Fibroblast of the conjunctiva (primary cell): ENCODE measurements at places on chromosomes 2 and 18.

GRCh38 chr2:20001361-20001863 lies 11.1 kb downstream of the MATN3 start:
- DNase-seq, result no peak

- DNase-seq, result no peak
Measured at GRCh38 chr2:47950340-47951301, 44.3 kb upstream of the FBXO11 start.

DNA sequence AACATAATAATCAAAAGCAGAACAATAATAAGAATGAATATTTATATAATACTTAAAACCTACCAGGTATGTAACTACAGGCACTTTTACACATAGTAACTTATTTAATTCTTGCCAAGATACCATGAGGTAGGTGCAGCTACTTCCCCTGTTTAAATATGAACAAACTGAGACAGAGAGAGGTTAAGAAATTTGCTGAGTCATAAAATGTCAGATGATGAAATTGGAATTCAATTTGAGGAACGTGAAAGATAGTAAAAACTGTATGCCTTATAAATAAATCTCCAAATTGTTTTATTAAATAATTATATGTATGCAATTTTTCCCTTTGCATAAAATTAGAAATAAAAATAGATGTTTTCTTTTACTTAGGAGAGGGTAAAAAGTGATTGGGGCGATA lies 1103.3 kb upstream of the NRXN1 start:
- no peak for DNase-seq

- no peak for DNase-seq
Measured at GRCh38 chr2:162022290-162022945, 51.6 kb downstream of the DPP4 start.

GRCh38 chr2:12009323-12009905 lies 263.0 kb downstream of the LPIN1 start:
- DNase-seq, result no peak

DNA sequence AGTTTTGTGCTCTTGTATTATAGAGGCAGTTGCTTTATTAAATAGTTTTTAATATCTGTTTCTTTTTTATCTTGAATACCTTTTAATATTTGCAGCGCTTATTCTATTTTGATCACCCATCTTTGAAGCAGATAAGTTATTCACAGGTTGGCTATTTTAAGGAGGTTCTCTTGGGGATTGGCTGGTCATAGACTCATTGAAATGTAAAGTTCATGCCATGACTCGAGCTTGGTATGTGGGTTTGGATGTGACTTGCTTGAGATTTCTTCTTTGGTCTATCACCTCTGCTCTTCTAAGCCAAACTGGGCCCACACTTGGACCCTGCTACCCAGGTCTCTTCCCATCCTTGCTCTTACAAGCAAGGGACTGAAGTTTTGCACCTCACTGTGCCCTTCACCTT lies 33.6 kb downstream of the FARP2 start:
- no peak for DNase-seq

DNA sequence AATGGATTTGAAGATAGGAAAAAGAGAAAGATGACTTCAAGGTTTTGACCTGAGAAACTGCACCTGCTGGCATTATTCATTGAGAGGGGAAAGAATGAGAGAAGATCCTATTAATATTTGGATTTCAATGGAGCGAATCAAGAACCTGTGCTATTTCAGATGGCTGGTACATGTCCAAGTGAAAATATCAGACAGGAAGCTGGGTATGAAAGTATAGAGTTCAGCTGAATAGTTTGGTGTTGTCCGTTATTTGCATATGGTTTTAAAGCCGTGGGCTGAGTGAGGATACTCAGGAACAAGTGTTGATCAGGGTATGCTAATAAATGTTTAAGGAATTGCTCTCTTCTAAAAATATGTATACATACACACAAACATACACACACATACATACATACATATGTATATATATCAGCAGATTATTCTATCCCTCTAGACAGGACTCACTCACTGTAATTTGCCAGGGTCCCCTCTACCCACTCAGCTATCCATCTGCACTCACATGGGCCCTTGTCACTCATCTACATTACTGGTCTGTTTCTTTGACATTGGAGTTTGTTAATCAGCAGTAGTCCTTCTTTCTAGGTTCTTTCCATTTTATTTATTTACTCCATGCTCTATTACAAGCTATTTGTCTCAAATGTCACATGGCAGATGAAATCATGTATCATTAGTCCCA lies 33.9 kb upstream of the IKZF2 start:
- DNase-seq, result no peak

- peak; percentile 28 for DNase-seq
Measured at GRCh38 chr2:63488118-63488713, 100.1 kb downstream of the WDPCP start.

DNA sequence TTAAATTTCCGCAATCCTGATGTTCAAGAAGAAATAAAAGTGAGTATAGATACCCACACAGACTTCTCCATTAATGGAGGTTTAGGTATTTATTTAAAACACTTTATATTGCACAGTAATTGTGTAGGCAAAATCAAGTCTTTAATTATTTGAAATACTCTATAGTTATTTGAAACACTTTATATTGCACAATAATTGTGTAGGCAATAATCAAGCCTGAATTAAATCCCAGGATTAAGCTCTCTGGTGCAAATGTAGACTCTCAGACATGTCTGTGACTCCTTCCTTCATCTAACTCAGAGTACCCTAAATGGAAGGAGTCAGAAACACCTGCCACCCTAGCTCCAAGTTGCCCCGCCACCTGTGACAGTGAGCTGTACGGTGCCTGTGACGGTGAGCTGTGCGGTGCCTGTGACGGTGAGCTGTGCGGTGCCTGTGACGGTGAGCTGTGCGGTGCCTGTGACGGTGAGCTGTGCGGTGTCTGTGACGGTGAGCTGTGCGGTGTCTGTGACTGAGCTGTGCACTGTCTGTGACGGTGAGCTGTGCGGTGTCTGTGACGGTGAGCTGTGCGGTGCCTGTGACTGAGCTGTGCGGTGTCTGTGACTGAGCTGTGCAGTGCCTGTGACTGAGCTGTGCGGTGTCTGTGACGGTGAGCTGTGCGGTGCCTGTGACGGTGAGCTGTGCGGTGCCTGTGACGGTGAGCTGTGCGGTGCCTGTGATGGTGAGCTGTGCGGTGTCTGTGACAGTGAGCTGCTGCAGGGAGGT lies 11.0 kb downstream of the SLC3A1 start:
- no peak for DNase-seq

- DNase-seq, result no peak
Measured at GRCh38 chr2:230901006-230901405, 24.0 kb downstream of the GPR55 start.

- no peak for DNase-seq
Measured at GRCh38 chr2:132915812-132916549, 246.0 kb upstream of the LYPD1 start.

DNA sequence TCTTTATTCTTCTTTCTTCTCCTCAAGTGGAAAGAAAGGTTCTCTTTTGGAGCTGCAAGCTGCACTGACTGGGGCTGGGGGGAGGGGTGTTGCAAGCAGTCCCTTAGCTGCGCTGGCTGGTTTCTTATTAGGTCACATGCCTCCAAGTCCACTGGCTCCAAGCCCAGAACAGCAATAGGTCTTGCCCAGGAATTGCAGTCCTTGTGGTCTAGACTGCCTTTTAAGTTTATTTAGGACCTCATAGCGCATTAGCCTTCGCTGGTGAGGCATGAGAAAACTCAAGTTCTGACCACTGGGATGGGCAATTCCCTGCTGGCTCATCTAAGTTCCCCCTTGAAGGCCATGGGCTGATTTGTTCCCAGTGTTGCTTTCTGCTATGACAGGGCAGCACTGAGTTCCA lies 138.6 kb upstream of the SCN7A start:
- DNase-seq, result peak; percentile 85

DNA sequence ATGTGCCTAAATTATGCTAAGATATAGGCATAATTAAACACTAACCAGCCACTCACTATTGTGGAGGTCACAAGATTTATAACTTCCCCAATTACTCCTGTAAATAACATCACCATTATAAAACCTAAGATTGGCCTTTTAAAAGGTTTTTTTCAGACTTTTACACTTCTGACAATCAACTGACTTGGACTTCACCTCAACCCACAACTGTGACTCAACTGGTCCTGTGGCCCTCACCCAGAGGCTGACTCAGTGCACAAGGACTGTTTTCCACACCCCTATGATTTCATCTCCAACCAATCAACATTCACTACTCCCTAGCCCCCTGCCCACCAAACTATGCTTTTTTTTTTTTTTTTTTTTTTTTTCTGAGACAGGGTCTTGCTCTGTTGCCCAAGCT lies 11.6 kb downstream of the TTR start:
- no peak for DNase-seq

DNA sequence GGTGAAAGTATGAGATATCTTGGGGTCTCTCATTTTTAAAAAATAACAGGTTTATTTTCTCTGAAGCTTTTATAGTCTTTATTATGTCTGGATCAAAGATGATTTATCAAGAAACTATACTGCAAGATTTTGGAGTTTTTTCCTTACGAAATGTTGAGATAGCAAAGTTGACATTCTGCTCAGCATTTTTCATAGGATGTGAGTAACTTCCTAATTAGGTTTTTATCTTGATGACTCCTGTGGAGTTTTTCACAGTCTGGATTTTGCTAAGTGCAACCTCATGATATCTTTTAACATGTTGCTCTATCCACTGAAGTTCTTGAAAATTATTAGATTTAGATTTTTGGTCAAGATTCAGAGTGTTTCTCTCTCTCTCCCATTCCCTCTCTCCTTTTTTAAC lies 17.8 kb downstream of the TCF7L1 start:
- no peak for DNase-seq

- DNase-seq, result no peak
Measured at GRCh38 chr18:24015639-24016631, 1.4 kb downstream of the TTC39C start.

DNA sequence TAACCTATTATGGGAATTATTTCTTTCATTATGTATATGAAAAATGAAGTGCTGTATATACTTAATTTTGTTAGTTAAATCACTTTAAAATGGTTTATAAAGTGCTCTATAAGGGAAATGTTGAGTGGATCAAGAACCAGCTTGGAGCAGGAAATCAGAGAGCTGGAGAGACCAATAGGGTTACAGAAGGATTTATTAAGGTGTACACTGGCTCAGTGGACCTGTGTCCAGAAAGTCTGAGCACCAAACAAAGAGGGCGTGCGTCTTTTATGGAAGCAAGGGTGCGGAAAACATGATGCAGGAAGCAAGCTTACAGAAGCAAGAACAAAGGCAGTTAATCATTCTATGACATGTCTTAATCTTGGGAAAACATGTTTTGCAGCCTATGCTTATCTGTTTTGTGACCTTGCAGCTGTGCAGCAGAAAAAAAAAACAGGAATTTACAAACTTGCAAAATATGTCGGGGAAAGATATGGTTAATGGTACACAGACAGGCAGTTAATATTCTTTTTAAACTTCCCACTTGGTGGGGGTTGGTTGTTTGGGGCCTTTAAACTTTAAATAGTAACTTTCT lies 65.2 kb upstream of the SLC35G4 start:
- DNase-seq, result no peak

GRCh38 chr2:121565389-121566250 lies 34.9 kb downstream of the RNU4ATAC start:
- DNase-seq, result no peak

DNA sequence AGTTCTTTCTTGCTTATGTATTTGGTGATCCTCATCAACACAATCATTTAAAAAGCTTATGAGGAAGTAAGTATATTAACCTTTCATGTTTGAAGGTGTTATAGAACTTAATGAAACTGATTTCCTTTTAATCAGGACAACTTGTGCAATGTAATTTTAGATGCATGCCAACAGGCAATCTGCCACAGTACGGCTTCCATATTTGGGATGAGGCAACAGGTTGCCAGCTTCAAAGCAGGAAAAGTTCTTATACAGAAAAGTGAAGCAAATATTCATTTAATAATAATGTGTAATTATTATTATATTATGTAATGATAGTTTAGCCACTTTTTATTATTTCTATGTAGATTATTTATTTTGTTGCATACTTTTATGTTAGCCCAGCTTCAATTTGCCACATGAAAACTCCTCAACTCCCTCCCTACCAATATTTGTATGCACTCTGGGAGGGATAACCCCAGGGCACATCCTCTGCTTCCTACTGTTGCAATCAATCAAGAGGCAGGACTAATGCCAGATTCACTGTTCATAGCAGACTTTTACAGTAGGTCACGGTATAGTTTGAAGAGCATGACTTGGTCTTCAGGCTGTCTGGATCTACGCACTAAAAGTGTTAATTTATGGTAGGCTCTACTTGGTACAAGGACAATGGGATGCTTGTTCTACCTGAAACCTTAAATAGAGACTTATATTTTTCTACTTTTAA lies 277.2 kb downstream of the AGPS start:
- DNase-seq, result no peak

DNA sequence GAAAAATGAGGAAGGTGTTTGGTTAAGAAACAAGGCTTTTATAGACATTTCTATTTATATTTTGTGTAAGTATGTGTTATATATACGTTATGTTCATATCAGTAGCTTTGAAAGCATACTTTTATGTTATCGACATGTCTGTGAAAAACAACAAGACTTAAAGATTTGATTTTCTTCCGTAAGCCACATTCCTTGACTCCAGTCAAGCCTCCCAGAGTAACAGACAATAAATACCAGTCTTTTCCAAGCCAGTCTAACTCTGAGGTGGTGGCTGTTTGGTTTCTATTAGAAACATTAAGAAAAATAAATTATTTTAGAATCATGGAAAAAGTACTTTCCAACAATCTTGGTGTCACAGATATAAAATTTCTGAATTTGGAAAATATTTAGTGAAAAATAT lies 16.3 kb upstream of the ITGAV start:
- DNase-seq, result no peak

DNA sequence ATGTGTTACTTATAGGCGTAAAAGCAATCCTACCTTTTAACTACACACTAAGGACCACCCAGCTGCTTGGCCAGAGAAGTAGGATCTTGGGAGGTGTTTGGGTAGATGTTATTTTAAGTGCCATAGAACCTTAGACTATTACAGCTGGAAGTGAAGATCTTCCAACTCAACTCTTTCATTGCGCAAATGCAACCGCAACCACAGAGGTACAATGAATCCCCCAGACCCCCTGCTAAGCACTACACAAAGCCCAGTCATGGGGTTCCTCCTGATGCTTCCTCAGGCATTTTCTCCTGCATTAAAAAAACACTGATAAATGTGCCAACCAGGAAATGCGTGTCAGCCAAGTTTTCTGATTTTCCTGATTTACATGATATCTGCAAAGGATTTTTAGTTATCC lies 246.0 kb downstream of the LRRTM1 start:
- DNase-seq, result no peak

- DNase-seq, result peak; percentile 78
Measured at GRCh38 chr18:33440060-33441043, at the start of gene CCDC178. Gene CCDC178, minus strand, starts transcription at chr18:33440721. Its CDS starts 28,633 bp downstream, at chr18:33412088.

GRCh38 chr2:19029655-19030054 lies 328.8 kb downstream of the OSR1 start:
- no peak for DNase-seq

DNA sequence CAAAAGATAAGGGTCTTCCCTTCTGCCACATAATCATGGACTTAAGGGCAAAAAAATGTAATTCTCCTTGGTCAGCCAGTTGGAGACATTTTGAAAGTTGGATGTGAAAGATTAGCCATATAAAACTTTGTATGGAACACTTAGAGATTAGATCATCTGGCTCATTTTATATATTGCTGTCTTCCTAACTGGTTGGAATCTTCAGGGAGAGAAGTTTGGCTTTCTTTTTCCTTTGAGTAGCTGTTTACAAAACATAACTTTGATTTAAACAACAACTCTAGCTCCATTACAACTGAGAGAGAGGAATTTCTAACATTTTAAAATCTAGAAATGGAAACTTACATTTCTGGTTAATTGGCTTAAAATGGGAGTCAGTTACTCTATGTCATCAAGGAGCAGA lies 132.7 kb downstream of the RDH14 start:
- DNase-seq, result no peak
